Activated CD4-positive, alpha-beta T cell treated with anti-CD3 and anti-CD28 coated beads for 48 hours (primary cell): ENCODE measurements at places on chromosomes 5 and 9.

DNA sequence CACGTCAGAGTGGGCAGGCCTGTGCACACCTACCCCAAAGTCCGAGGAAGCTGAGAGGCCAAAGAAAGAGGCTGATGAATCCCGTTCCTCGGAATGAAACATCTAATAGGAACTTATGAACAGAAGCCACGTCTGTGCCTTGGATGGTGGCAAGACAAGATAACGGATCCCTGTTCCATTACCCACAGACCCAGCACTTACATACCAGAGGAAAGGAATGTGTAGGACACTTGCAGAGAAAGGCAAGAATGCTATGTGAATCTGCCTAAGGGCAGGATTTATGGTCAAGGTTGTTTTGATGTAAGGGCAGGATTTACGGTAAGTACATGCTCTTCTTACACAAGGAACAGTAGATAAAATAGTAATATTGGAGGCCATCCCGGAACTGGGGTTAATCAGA is 93.2 kb downstream of the WDR41 start:
- DNase-seq = no peak

DNA sequence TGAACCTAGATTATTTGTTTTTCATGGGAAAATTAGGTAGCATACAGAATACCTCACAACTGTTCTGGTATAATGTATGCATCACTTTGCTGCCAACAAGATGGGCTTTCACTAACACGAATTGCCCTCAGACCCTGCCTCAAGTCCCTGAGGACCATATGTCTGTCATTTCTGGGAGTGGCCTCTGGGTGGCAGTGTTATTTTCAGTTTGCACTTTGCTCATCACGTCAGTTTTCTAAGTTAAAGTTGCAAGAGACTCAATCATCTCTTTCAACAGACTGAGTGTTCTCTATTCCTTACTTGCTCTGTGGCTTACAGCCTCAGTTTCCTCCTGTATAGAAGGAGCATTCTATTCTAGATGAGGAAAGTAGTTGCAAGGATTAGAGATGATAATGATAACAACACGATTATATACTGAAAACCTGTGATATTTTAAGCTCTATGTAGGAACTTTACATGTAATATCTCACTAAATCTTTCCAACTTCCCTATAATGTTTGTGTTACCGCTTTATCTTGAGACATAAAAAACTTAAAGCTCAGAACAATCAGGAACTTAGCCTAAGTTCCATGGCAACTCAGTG is 55.7 kb downstream of the TSSK1B start:
- peak; percentile 70 for DNase-seq

DNA sequence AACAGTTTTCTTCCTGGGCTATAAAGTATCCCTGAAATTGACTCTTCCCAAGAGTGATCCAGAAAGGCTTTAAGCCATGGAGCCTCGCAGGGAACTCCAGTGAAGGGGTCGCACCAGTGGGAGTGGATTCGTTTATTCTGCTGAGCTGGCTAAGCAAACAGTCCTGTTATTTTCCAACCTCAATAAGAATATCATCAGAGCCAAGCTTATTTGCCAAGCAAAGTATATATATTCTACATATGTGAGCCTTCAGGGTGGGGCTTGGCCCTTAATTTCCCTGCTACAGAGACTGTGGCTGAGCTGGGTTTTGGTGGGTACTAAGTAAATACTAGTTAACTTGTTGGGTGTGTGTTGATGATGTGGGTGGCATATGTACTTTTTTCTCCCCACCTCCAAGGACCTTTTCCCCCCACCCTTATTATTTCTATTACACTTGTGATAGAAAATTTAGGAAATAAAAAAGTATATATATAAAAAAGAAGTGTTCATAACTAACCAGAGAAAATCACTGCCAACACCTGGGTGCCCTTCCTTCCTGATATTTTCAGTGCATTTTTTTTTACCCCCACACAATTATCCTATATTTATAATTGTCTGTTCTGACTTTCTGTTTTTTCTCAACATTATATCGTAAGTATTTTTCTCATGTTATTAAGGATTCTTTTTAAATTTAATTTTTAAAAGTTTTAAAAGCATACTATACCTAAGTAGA is 5.3 kb downstream of the GSN start:
- no peak for DNase-seq

- DNase-seq = no peak
Observed at GRCh38 chr9:95756986-95757385, 118.5 kb upstream of the ERCC6L2 start.

DNA sequence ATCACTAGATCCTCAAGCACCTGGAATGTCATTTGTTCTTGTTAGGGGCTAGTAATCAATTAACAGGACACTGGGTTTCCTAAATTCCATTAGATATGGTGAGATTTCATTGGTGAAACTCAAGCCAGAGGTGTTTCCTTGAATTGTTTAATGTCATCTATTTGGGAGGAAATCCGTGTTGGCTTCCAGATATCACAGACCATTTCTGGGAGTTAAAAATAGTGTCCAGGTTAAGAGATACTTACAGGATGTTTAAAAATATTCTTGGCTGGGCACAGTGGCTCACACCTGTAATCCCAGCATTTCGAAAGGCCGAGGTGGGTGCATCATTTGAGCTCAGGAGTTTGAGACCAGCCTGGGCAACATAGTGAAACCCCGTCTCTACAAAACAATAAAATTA is 688.3 kb upstream of the WWC1 start:
- no peak for DNase-seq

GRCh38 chr5:129241755-129242154 is 147.2 kb downstream of the ISOC1 start:
- DNase-seq = no peak

DNA sequence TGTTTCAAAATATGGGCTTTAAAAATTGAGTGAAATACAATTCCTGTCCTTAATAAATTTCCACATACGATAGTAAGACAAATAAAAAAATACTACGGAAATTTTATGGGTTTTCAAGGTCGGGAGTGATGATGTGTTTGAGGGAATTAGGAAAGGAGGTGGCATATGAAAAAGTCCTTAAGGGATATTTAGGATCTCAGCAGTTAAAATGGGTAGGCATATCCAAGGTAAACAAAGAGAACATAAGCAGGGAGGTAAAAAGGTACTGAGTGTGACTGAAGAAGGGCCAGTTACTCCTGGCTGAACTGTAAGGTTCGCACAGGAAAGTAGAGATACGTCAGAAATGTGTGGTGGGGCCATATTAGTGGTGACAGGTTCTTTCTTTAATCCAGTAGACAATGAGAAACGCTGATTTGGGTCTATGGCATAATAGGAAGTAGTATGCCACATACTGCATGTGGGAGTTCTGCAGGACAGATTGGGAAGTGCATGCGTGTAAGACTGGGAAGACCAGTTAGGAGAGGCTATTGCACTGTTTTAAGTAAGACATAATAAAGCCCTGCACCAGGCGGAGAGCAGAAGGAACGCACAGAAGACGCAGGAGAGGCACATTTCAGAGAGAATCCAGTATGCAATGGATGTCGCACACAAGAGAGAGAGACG is 937 bp upstream of the HMGCR start:
- DNase-seq = no peak

DNA sequence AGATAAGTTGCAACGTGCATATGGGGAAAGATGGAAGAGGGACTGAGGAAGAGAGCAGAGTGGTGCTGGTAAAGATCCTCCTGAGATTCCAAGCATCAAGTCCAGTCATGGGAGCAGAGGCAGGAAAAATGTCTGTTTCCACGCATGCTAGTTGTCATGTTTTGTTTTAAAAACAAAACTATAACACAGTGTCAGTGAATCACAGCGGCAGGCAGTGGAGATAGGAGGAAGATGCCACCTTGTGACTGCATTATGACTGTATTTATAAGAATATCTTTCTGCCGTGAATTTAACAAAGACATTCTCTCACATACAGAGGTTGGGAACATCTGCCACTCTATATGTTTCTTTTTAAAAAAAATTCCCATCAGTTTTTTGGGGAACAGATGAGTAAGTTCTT is 3.7 kb upstream of the SVEP1 start:
- no peak for DNase-seq
